Osteocyte (in vitro differentiated cells): ENCODE measurements at places on chromosomes 7 and 10. TPM values are rescaled to one million over a fixed set of nuclear protein-coding genes. Genes with fewer than 3 reads are reported as not detected.

- H3K27me3 ChIP-seq, result peaks cover 54% of the 10 kb centered on the region
- H3K27ac ChIP-seq, result no peak overlapping the region
- H3K4me1 ChIP-seq, result no peaks in the 10 kb centered on the region
- H3K4me3 ChIP-seq, result no peak overlapping the region
Observed at GRCh38 chr10:6053816-6054631, 8.1 kb downstream of the IL2RA start.

DNA sequence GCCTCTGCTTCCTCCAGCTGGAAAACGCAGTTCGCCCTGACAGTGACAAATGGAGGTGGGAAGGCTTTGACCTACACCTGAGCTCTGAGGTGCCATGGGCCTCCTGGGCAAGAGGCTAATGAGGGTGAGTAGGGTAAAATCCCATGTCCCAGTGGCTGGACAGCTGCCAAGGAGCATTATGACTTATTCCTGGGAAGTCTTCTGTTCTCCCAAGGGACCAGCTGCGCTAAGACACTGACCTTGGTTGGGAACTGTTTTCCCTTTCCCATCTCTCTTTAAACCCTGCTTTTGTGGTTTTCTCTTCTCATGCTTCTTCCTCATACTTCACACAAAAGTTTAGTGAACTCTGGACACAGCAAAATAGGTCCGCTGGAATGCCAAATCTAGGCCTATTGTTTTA is 72.6 kb downstream of the COPG2 start:
- H3K4me3 ChIP-seq, result no peak overlapping the region
- peaks cover 5% of the 10 kb centered on the region for H3K4me1 ChIP-seq
- no peaks in the 10 kb centered on the region for H3K27me3 ChIP-seq
- no peak overlapping the region for H3K27ac ChIP-seq
- peaks cover 10% of the 10 kb centered on the region for H3K36me3 ChIP-seq

DNA sequence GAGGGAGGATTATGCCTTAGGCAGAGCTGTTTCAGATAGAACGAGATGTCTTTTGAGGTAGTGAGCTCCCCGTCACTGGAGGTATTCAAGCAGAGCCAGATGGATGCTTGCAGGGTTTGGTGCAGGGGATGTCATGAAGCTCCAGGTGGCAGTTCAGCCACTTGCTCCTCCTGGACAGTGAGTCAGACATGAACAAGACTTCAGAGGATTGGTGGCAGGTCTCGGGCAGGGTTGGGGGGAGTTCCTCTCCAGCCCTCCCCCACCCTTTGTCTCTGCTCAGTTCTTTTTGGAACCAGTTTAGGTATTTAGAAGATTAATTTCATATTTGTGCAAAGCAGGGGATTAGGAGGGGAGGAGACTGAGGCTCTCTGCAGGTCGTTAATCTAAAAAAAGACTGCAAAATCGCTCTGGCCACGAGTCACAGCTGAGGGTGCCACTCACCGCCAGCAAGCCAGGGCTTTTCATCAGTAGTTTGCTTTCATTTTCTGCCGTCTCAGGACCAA is 21.5 kb upstream of the MYL10 start:
- H3K27me3 ChIP-seq, result peaks cover 9% of the 10 kb centered on the region
- no peaks in the 10 kb centered on the region for H3K36me3 ChIP-seq
- no peak for DNase-seq
- no peak overlapping the region for H3K27ac ChIP-seq

PAX2 gene
- 0.30 and 1.4 TPM in 2 replicates for total RNA-seq

GRCh38 chr10:94042001-94042833 is 48.5 kb downstream of the PLCE1 start:
- peaks cover 35% of the 10 kb centered on the region for H3K4me1 ChIP-seq
- DNase-seq, result no peak
- no peak overlapping the region for H3K4me3 ChIP-seq
- peak overlapping the region; percentile 93 for H3K27ac ChIP-seq
- peaks cover 2% of the 10 kb centered on the region for H3K36me3 ChIP-seq

DNA sequence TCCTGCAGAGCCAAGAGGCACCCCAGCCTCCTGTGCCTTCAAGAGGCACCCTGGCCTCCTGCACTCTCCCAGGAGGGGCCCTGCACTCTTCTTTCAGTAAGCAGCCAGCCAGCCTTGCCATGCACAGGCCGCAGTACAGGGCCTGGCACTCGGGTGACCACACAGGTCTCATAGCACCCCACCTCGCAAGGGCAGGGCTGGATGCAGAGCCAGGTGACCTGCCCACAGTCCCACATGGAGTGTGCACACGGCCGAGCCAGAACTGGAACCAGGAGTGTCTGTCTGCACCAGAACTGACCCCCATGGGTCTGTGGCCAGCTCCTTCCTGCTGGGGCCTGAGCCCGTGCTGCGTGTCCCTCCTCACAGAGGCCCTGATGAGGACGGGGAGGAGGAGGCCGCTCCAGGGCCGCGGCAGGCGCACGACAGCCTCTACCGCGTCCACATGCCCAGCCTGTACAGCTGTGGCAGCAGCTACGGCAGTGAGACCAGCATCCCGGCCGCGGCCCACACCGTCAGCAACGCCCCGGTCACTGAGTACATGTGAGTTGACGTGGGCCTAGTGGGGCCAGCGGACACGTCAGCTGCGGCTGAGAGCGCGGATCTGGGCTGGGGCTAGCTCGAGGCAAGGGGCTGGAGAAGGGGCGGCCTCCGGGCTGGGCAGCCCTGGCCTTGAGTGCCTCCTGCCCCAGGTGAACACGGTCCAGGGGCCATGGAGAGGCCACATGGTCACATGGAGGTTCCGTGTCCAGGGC is 26.3 kb downstream of the TTYH3 start:
- peaks cover 16% of the 10 kb centered on the region for H3K36me3 ChIP-seq
- peaks cover 5% of the 10 kb centered on the region for H3K4me1 ChIP-seq
- H3K4me3 ChIP-seq, result no peak overlapping the region

- H3K27me3 ChIP-seq, result no peaks in the 10 kb centered on the region
- H3K36me3 ChIP-seq, result no peaks in the 10 kb centered on the region
- DNase-seq, result no peak
- H3K4me1 ChIP-seq, result no peaks in the 10 kb centered on the region
- H3K27ac ChIP-seq, result no peak overlapping the region
Observed at GRCh38 chr10:88408096-88408495, 175.0 kb downstream of the RNLS start.

PALS2 gene
- 12.6 and 15.7 TPM in 2 replicates for total RNA-seq

DNA sequence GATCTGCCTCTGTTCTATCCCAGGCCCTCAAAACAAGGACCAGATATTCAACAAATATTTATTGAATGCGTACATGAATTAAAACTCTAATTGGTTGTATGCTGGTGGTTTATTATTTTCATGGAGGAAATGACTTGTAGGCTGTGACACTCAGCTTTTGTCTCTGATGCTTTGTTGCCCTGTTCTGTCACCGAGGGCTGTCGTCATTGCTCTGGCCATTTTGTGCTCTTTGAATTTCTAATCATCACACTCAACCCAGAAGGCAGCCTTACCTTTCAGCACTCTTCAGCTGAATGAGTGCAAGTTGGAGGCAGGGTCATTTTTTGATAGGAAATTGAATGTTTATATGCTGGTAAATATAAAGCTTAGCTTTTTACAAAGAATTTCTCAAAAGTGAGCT is 14.5 kb downstream of the SRGN start:
- no peak overlapping the region for H3K4me3 ChIP-seq
- H3K4me1 ChIP-seq, result no peaks in the 10 kb centered on the region
- H3K27me3 ChIP-seq, result no peaks in the 10 kb centered on the region
- H3K27ac ChIP-seq, result no peak overlapping the region
- no peak for DNase-seq

DNA sequence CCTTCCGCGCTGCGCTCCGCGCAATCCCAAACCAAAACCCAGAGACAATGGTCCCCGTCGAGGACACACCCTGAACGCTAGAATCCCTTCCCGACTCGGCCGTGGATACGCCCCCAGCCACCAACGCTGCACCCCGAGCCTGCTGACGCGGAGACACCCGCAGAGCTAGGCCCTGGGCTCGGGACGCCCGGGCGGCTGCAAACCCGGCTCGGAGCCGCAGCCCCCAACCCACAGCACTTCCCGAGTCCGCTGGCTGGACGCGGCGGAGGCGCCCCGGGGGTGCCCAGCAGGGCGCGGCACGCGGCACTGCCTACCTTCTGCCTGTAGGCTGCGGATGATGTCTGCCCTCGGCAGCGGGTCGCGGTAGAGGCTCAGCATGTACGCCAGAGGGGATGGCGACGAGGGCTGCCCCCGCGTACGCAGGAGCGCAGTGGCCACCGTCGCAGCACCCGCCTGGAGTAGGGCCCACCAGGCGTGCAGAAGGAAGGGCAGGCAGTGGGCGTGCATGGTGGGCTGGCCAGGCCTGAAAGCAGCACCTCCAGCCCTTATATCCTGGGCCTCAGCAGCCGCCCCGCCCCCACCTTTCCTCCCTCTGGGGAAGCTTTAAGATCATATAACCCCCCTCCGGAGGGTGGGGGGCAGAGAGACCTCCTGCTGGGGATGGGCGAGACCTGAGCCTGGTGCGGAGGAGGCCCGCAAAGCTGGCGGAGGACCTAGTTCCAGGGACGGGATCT is at the start of gene NODAL:
Gene NODAL, minus strand, starts transcription at position 521 of the 734 bp plus-strand sequence. Its CDS starts 14 bp downstream, at position 507.
- peak within 1 kb of the TSS; percentile 65 for H3K4me3 ChIP-seq
- no peak for DNase-seq
- peaks cover 3% of the 10 kb centered on the region for H3K36me3 ChIP-seq

DNA sequence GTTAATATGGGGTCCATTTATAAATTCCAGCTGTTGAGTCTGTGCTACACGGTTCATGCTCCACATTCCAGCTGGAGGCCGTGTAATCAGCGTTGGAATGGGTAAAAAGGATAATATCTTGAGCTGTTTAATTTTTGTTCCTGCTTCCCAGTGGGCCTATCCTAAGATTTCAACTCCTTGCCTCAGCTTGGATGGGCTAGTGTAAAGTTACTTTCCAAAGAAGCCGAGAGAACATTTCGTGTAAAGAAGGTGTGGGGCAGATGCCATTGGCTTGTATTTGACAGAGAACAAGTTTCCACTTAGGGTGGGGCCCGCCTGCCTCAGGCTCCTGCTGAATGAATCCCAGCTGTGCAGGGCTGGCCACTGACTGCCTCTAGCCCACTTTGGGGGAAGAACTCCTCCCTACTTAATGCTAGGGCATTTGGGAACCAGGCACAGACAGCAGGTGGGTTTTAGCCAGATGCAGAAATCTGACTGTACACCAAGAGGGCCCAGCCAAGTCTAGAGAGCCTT is 125.9 kb upstream of the LYZL2 start:
- peak; percentile 88 for DNase-seq
- peak overlapping the region; percentile 94 for H3K27ac ChIP-seq
- peak overlapping the region; percentile 44 for H3K4me3 ChIP-seq
- no peaks in the 10 kb centered on the region for H3K27me3 ChIP-seq

DNA sequence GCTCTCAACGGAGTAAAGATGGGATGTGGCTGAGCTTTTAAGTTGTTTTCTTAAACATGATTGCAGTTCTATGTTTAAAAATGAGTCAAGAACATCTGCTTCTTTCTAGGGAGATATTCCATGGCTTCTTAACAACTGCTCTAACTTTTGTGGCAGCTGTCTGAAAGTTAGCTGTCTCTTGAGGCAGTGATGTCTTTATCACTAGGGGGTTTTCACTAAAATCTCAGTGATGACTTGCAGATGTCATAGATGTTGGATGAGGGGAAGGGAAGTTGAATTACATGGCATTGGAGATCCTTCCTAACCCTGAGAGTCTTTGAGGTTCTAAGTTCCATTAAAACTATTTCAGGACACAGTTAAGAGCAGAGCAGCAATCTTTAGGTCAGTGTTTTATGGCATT is 43.5 kb downstream of the PRKG1 start:
- no peaks in the 10 kb centered on the region for H3K27me3 ChIP-seq

- peaks cover 13% of the 10 kb centered on the region for H3K27me3 ChIP-seq
- no peaks in the 10 kb centered on the region for H3K36me3 ChIP-seq
- no peak overlapping the region for H3K27ac ChIP-seq
- H3K4me1 ChIP-seq, result peaks cover 25% of the 10 kb centered on the region
Observed at GRCh38 chr7:38632411-38632810, 1.2 kb upstream of the AMPH start.

GNG11 gene
- total RNA-seq, result 49.6 and 49.7 TPM in 2 replicates

DNA sequence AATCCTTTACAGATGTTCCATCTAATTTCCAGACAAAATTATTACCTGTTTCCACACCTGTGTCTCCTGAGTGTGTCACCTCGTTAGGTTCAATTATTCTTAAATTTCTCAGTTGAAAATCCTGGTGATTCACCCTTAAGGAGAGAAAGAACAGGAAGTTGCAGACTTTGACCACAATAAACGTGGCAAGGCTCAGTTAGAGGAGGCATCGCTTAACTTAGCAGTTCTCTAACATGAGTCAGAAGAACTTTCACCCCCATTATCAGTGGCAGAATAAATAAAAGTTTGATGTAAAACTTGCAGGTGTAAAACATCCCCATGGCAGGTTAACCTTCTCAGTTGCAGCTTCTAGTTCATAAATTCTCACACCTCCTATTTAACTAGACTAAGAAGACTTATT is 8.3 kb downstream of the XPNPEP1 start:
- peaks cover 12% of the 10 kb centered on the region for H3K4me1 ChIP-seq
- H3K27me3 ChIP-seq, result no peaks in the 10 kb centered on the region
- peak overlapping the region; percentile 36 for H3K27ac ChIP-seq
- peaks cover 26% of the 10 kb centered on the region for H3K36me3 ChIP-seq

VAX1 gene
- total RNA-seq, result 3.2 and 4.0 TPM in 2 replicates

DNA sequence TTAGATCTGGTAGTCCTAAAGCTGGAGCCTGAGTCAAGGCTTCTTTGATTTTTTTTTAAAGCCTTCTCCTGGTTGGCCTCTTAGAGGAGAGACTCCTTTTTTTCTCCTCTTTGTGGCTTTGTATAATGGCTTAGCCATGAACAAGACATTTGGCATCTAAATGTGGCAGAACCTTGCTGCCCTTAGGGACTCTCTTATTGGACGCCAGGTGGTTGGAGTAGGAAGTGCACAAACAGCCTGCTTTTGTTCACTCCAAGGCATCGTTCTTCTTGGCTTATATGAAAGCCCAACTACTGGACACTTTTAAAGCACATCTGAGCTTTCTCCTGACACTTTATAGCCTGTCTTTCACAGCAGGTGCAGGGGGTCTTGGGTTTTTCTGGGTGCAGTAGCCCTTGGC is 25.0 kb downstream of the ZPBP start:
- no peak overlapping the region for H3K27ac ChIP-seq
- no peaks in the 10 kb centered on the region for H3K36me3 ChIP-seq
- peaks cover 12% of the 10 kb centered on the region for H3K4me1 ChIP-seq
- no peak for DNase-seq

DNA sequence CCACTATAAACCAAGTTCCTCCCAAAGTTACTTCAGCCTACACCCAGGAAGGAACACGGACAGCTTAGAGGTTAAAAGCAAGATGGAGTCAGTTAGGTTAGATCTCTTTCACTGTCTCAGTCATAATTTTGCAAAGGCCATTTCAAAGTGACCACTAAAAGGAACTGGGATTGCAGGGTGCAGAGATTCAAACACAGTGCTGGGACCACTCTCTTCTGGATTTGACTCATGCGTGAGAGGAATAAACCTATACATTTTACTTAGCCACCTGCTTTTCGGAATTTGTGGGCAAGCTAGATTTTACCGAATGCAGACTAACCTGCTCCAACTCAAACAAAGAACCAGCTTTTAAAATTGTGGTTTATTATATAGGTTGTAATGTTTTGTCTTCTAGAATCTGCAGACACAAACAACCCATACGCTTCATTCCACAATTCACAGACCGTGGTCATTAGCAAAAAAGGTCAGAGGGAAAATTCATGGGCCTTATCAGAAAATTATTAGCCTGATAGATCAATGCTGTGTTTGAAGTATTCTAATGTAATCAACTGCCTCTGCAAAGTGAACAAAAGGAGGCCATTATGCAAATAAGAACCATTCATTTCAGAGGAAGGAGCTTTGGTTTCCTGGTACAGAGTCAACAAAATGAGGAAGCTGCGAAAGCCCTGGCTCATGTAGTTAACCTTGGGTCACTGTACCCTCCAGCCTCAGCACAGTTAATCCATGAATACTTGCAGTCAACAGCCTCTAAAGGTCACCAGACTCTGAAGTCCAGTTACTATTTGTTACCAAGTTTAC is 342.7 kb upstream of the KLF6 start:
- H3K4me1 ChIP-seq, result peaks cover 8% of the 10 kb centered on the region
- H3K4me3 ChIP-seq, result no peak overlapping the region
- no peaks in the 10 kb centered on the region for H3K27me3 ChIP-seq
- H3K36me3 ChIP-seq, result no peaks in the 10 kb centered on the region
